Vagina (tissue), 2 donors: ENCODE measurements at places on chromosomes 6 and 20. TPM values are rescaled to one million over a fixed set of nuclear protein-coding genes. Genes with fewer than 3 reads are reported as not detected.
A peak's percentile ranks its signal among the peaks of the same experiment; 100 is the strongest.

MRAP2 gene
- 4.2 TPM for total RNA-seq

KCNK15 gene
- total RNA-seq: 1.5 TPM

ZC3H12D gene
- total RNA-seq: 2.2 TPM

DNA sequence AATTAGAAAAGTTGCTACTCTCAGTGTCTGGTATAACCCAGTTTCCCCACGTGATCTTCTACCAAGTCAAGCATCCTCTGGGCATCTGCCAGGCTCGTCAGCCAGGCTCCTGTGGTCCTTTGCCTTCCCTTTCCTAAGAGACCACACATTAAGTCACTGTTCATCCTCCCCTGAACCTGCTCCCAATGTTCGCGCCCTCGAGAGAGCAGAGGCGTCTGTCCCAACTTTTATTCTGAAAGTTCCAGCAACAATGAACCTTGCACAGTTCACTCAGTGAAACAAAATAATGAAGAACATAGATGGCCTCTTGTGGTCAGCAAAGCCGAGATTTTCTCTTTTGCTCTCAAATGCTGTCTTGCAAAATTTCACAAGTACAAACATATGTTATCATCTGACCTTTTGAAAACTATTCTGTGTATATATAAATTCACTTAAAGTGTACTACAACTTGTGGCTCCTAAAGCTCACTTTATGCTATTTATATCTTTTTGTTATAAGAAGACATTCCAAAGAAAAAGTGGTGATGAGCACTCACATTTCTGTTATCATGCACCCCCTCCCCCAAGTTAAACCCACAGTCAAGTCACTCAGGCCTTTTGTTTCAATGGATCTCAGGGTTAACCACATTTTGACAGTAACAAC, 39.2 kb upstream of the NHSL1 start:
- DNase-seq: no peak

FAM162B gene
- total RNA-seq: 19.6 TPM

GRCh38 chr20:44735816-44736169, 9.9 kb upstream of the KCNK15 start:
- no peak for DNase-seq

DNA sequence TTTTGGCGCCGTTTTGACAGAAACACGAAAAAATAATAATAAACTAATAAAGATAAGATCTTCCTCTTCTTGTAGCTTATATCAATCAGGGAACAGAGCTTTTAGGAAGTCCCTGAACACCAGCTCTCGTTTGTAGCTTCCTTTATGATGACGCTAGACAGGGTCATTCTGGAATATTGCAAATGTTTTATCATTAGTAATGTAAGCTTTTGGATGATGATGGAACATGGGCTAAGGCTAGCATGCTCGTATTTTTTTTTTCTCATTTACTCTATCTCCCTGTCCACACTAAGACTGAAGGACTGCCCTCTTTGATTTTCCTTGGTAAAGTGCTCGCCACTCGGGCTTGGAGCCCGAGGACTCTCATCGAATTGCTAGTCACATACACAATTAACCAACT, 22.1 kb upstream of the POM121L2 start:
- DNase-seq: no peak

DNA sequence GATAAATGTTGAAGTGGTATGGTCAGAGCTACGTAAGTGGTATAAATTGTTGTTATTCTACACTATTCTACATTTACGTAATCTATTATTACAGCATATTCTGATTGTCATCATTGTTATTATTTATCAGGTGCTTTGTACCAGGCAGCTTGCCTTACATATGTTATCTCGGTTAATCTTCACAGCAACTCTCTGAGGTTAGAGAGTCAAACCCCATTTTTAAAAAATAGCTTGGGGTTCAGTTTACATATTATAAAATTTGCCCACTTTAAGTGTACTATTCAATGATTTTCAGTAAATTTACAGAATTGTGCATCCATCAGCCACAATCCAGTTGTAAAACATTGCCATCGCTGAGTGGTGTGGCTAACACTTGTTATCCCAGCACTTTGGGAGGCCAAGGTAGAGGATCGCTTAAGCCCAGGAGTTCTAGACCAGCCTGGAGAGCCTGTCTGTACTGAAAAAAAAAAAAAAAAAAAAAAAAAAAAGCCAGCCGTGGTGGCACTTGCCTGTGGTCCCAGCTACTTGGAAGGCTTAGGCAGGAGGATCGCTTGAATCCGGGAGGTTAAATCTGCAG, 35.5 kb downstream of the PPP1R16B start:
- DNase-seq: no peak

- DNase-seq: no peak
Observed at GRCh38 chr20:57027777-57028176, 238.7 kb downstream of the BMP7 start.

DNA sequence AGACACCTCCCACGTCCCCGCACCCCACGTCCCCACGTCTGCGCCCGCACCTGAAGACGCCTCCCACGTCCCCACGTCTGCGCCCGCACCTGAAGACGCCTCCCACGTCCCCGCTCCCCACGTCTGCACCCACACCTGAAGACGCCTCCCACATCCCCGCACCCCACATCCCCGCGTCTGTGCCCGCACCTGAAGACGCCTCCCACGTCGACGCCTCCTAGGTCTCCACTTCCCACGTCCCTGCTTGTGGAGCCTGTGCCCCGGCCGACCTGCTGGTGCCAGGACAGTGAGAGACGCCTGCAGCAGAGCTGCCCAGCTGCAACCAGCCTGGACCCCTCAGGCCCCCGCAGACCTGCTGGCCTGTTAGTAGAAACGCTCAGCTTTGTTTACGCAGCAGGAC, 22.6 kb downstream of the ANKRD60 start:
- DNase-seq: no peak

GRCh38 chr6:160013987-160014868, 45.3 kb downstream of the IGF2R start:
- DNase-seq: no peak

DNA sequence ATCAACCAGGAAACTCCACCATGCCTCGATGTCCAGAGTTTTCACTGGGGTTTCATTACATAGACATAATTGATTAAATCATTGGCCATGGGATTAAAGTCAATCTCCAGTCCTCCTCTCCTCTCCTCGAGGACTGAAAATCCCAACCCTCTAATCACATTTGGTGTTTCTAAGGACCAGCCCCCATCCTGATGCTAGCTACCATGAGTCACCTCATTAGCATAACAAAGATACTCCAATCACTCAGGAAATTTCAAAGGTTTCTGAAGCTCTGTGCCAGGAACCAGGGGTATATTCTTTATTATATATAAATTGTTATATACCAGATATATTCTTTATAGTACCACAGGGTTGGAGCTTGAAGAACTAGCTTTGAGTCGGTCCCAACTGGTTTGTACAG, 212.9 kb upstream of the PRND start:
- no peak for DNase-seq

DNA sequence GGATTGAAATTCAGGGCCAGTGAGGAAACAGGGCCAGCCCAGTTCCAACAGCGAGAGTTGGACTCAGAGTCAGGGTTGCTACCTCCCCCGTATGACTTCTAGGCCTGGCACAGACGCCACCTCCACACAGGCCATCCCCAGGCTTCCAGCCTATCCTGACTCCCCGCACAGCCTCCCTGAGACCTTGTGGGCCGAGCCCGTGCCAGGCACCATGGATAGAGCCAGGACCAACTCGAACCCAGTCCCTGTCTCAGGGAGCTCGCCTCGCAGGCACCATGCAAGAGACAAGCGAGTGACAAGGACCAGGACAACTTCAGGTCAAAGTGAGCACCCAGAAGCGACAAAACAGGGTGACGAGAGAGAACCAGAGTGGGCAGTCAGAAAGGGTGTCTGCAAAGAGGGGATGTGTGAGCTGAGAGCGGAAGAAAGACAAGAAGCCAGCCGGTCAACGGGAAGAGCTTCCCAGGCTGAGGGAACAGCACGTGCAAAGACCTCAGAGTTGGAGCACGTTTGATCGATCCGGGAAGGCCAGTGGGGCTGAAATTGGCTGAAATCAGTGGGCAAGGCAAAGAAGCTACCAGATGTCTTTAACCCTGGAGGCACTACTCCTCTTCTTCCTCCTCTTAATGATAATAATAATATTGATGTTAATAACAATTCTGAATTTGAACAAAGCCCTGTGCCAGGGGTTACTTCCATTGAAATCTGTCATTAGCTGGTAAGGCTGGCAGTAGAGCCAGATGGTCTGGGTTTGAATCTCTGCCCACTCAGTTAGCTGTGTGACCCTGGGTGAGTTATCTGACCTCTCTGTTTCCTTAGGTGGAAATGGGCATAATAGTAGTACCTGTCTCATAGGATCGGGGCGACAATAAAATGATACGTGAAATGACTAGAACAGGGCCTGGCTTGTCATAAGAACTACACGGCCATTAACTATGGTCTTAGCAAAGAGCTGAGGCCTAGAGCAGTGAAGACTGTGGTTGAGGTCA, 45.0 kb downstream of the KIAA1755 start:
- DNase-seq: no peak

DEFB113 gene
- total RNA-seq: not detected

RFX6 gene
- not detected for total RNA-seq

MAPK13 gene
- total RNA-seq: 21.9 TPM

ARMC12 gene
- not detected for total RNA-seq

DNA sequence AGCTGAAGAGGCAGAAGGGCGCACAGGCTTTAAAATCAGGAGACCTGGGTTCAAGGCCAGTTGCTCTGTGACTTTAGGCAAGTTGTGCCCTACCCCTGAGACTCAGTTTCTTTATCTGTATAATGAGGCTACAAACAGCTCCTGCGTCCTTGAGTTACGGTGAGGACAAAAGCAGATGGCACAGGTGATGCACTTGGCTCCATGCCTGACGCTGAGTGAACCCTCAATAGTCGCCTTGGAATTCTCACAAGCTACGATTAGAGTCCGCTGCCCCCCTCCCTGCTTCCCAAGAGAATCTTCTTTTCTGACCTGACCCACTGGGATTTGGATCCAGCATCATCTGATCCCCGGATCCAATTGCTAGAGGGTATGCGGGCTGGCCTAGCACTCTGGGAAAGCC, 6.4 kb downstream of the KCNG1 start:
- DNase-seq: no peak

- no peak for DNase-seq
Observed at GRCh38 chr6:109239160-109239559, 143.1 kb downstream of the CD164 start.

- DNase-seq: no peak
Observed at GRCh38 chr20:62998449-62998848, 8.3 kb downstream of the BHLHE23 start.

DNA sequence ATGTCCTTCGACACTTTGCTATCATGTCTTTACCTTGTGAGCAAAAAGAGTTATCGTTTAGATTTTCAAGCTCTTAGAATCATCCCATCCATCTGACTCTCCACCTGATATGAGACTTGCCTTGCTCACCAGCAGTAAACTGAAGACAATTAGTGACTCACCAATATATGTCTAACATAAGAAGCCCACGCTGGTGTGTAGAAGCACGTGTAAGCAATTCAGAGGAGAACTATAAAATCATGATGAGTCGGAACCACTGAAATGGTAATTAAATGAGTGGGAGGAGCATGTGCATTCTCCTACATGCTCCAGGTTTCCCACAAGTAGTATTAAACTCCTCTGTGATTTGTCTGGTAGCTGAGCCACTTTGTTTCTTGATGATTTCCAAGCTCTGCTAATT, 181.6 kb upstream of the RNF217 start:
- DNase-seq: no peak

DNA sequence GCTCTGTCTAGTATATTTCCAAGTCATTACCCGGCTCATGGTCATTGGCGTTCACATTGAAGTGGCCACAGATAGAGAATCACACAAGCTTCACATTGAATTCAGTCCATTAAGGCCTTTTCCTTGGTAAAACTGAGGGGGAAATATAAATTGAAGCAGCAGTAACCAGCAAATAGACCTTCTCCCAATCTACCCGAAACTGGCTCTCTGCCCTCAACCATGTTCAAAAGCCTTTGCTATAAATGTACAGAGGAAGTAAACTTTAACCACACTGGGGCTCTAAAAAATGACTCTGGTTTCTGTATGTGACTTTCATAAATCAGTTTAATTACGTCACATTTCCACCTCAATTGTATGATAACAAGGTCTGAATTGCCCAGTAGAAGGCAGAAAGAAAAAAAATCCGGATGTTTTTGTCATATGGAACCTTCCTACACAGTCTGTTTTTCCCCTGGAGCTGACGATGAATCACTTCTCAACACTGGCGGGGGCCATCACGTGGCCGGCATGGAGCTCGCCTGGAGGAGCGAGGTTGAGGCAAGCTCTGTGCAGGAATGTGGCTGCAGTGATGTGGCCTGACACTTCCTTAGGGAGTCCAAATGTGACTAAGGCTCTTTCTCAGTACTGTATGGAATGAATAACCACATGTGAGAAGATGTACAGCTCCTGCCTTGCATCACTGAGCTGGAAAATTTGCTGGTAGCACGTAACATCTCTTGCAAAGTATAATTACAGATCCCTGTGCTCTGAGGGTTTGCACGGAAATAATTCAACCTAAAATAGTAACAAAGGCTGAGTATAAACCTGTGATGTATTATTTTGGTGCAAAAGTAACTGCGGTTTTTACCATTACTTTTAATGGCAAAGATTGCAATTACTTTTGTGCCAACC, 58.6 kb upstream of the SNX9 start:
- DNase-seq: peak; percentile 97

DNA sequence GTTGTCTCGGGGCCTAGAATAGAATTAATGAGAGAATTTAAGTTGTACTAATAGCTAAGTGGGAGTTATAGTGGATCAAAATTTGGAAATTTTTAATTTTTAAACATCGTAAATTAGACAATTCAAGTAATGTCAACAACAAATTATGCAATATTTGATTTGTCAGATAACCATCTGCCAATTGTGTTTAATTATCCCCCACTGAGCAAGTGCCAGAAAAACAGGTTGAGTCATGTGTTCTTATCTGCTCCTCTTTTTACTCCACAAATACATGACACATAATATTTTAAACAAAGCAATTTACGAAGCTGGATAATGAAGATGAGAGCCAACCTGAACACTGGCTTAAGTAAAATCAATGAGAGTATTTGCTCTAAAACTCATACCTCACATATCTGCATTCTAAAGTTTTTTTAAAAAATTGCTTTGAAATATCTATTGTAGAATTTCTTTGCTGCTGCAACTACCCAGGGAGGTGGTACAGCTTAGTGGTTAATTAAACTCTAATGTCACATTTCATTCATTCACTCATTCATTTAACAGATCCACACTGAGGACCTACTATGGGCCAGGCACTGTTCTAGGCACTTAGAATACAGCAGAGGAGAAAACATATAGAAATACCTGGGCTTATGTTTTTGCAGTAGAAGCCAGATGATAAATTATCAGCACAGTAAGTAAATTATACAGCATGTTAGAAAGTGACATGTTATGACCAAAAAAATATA, 57.1 kb upstream of the MAP7 start:
- DNase-seq: no peak
